ENCODE measurements at places on chromosomes 5 and 9. TPM values are rescaled to one million over a fixed set of nuclear protein-coding genes. Genes with fewer than 3 reads are reported as not detected.

The WDR36 gene
- total RNA-seq = 97.7 TPM

The TMEM215 gene
- not detected for total RNA-seq

The ECM2 gene
- not detected for total RNA-seq

The FGD3 gene
- 39.5 TPM for total RNA-seq

The PCDHGA1 gene
- total RNA-seq = 0.09 TPM

The DUSP1 gene
- 10.6 TPM for total RNA-seq

The SLC36A2 gene
- not detected for total RNA-seq

DNA sequence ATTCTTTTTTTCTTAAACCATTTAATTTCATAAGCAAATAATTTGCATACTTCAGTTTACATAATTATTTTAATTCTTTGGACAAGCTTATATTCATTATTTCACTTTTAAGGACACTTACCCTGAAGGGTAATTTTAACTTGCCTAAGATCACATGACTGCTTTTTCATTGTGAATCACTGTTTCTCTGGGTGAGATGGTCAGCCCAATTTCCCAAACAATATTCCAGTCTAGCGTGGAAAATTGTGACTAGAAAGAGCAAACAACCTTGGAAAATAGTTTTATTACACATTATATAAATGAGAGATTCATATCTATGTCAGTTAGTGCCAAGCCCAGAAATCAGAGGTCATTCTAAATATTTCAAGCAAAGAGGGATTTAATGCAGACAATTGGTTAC is 21.4 kb upstream of the JAKMIP2 start:
- no peak for DNase-seq

- DNase-seq = peak; percentile 70
These were observed 21.6 kb downstream of the ANKS6 start for GRCh38 chr9:98774746-98775145.

- no peak for DNase-seq
These were observed 59.9 kb downstream of the ROPN1L start for GRCh38 chr5:10501554-10502075.

GRCh38 chr9:28808042-28808441 is 1234.8 kb upstream of the C9orf72 start:
- no peak for DNase-seq

GRCh38 chr5:108432024-108432423 is 50.1 kb upstream of the FBXL17 start:
- no peak for DNase-seq

- no peak for DNase-seq
These were observed 3.4 kb upstream of the CAMSAP1 start for GRCh38 chr9:135910757-135911156.

GRCh38 chr5:163205645-163206044 is 231.8 kb upstream of the CCNG1 start:
- no peak for DNase-seq

GRCh38 chr5:2960294-2960693 is 208.8 kb upstream of the IRX2 start:
- no peak for DNase-seq

DNA sequence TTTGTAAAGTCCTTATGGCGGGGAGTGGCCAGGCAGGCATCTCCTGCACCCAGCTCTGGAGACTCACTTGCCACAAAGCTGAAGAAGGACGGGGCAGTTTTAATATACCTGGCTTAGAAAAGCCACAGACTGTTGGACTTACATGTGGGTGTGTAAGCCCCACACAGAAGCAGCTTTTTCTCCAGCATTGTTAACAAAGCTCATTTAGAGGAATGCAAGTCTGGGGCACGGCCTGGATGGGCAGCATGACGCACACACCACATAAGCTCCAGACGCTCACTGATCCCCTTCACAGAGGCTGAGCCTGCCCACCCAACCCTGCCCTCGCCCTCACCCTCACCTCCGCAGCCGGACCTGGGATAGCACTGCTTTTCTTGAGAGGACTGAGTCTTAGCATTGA is 58.0 kb upstream of the PDE8B start:
- no peak for DNase-seq

DNA sequence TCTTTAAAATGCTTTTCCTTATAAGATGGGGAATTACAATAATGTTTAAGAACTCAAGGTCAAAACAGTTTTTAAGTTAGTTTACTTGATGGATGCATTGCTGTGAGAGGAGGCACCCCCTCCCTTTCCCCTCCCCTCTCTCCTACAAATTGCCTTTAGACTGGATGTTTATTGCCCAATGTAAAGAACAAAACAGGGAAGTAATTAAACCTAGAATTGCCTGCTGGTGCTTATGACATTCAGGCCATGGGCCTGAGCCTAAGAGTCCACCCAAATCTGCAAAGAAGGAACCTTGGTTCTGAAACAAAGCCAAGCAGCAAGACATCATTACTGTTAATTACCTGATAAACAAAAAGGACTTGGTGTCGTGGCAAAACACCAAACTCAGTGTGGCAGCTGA is 630.3 kb downstream of the ISL1 start:
- no peak for DNase-seq

DNA sequence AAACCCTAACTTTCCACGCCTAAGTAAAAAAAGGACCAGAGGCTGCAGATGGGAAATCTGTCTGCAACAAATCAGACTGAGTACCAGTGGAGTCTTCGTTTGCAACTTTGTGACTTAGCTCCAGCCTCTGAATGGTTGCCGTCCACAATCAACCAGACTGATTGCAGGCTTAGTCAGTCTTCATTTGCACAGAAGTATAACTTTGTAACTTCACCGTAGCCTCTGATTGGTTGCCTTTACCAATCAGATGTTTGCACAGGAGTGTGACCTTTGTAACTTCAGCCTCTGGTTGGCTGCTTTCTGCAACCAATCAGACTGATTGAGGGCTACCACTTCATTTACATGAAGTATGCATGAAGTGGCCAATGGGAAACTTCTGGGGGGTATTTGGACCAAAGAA is 53.7 kb downstream of the TGFBR1 start:
- no peak for DNase-seq

DNA sequence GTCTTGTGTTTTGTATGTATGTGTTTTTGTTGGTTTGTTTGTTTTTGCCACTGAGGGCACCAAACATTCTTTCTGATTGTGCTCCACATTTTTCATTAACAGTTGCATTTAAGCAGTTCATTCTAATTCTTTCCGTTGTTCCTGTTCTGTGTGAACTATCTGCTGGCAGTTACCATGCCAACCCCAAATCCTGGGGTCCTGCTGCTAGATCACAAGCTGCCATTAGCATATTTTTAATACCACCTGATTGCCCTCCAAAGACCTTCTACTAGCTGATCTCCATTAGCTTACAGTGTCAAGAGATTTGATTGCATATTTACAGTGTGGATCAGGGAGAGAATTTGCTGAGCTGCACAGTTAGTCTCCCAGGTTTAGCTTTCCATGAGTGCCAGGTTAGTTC is 40.6 kb upstream of the STARD4 start:
- no peak for DNase-seq

DNA sequence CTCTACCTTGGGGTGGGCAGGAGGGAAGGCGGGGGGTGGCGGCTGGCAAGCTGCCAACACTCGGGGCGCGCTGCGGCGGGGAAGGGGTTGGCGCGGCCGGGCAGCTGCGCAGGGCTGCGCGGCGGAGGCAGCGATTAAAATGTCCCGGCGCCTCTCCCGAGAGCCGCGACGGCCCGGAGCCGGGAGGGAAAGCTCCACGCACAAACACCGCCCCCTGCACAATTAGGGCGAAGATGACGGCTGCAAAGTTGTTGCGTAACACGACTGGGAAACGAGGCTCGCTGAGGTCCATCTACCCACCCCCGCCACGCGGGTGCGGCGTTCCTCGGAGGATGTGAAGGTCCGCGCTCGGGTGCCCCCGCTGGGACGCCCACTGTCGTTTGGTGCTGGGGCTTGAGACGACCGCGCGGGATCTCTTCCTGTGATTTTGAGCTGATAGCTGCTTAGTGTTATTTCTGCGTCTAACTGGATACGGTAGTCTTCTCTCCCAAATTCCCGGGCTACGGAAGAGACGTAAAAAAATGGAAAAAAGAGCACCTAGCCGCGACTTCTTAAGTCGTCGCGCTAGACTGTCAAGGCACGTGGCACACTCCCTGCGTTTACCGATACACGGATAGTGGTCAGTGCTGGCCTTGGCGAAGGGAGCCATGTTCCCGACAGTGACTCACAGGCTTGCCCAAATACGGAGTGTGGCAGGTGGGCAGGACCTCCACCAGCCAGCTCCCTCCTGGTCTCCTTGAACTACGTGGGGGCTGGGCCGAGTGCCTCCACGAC is 958 bp upstream of the NFIL3 start:
- peak; percentile 90 for DNase-seq

GRCh38 chr5:39720136-39720535 is 295.4 kb upstream of the DAB2 start:
- no peak for DNase-seq

DNA sequence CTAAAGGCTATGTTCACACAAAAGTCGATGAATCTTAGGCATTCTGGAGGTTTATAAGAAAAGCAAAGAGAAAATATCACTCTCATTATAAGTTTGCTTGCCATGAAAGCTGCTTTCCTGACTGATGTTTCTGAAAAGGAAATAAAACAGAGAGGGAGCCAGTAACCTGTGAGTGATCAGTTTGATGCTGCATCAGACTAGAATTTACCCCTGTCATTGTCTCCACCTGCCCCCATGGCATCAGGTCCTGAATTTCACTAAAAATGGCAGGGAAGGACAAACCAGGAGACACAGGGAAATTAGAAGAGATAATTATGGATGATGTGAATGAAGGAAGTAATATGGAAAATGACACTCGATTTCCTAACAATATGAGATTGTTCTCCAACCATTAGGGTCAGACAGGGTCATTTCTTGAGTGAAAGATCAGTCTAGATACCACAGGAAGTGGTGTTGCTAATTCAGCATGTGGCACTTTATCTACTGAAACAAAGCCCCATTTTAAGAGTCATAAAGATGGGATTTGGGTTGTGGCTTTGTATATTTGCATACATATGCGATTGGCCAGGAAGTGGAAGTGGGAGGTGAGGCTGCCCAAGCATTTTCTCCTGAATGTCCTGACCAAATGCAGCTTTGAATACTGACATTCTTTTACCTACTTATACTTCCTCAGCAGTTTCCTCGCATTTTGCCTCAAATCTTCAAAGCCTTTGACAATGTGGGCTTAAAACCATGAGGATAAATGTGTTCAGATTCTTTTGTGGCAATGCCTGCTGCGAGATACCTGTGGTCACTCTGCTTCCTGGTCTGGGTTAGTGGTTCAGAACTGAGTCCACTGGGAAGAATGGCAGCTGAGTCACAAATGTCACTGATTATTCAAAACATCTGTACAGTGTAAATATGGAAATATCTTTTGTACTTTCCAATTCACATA is 29.7 kb downstream of the MEGF10 start:
- DNase-seq = no peak

- DNase-seq = no peak
These were observed 408.1 kb downstream of the GADD45G start for GRCh38 chr9:90012949-90013348.

- peak; percentile 81 for DNase-seq
These were observed 28.4 kb upstream of the SSBP2 start for GRCh38 chr5:81779125-81779915.

DNA sequence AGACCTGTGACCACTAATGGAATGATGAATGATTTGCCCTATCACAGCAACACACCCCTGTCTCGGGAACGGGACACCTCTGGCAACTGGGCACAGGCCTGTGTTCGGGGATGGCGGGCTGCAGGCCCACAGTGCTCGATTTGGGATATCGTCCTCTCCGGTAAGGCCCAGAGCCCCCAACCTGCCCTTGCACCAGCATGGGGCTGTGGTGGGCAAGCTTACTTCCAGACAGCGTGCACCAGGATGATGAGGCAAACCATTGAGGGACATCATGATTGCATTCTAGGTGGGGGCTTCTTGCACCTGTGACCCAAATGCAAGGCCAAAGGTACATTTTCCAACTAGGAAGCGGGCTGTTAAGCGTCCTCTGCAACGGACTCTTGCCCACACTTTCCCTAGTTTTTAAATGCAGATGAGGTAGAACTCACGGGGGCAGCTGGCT is 275.4 kb downstream of the FSTL4 start:
- no peak for DNase-seq

GRCh38 chr5:111563031-111563822 is 50.9 kb upstream of the STARD4 start:
- DNase-seq = no peak

GRCh38 chr5:122730037-122730436 is 44.8 kb upstream of the SNX2 start:
- no peak for DNase-seq

Measured in activated CD4-positive, alpha-beta T cell treated with anti-CD3 and anti-CD28 coated beads, Interleukin-2, amount 10 ng/mL, durations not matched to agents 24 days and 14 days (primary cell).